PC-9 (cell line): ENCODE measurements at places on chromosomes 13 and 19. TPM values are rescaled to one million over a fixed set of nuclear protein-coding genes. Genes with fewer than 3 reads are reported as not detected.

DNA sequence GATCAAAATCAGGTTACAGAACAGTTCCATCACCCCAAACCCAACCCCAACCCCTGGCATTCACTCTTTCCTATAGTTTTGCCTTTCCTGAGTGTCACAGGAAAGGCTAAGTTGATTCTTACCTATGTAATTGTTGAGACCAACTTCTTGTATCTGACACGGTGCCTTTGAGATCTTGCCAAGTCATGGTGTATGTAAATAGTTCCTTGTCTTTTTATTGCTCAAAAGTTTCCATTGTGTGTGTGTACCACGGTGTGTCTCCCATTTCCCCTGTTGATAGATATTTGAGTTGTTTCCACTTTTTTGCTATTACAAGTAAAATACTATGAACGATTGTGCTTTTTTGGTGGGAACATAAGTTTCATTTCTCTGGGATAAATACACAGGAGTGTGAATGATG lies 3.3 kb upstream of the IGFL2 start:
- no peak for DNase-seq

ANGPTL8 gene
- not detected in 2 replicates for total RNA-seq

DNA sequence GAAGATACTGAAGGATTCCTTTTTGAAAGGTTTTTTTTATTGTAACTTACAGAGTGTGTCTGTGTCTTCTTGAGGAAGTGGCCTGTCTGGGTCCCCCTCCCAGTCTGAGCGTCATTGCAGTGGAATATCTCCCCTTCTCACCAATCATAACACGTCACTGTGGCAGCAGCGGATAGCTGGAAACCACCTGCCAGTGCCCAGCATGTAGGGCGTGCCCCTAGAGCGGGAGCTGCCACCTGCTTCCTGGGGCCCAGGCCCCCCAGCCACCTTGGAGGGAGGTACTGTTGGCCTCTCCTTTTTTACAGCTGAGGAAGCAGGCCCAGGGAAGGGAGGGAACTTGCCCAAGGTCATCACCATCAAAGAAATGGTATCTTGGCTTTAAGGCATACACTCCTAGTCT lies 4.6 kb upstream of the DNM2 start:
- no peak for DNase-seq

LPAR2 gene
- 27.4 and 29.2 TPM in 2 replicates for total RNA-seq

DNA sequence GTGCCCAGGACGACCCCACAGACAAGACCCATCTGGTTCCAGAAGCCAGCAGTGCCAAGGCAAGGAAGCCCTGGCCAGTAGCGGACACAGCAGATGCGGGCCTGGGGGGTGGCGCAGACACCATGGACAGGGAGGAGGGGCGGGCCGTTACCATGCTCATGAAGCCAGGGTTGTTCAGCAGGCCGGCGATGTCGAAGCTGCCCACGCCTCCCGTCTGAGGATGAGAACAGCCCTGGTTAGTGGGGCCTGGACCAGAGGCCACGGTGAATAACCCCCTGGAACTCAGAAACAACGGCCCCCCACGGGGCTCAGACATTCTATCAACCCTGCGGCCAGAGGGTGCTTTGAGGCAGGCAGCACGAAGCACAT lies 21.5 kb upstream of the SLC39A3 start:
- no peak for DNase-seq

SCN1B gene
- 2.4 and 3.0 TPM in 2 replicates for total RNA-seq

DNA sequence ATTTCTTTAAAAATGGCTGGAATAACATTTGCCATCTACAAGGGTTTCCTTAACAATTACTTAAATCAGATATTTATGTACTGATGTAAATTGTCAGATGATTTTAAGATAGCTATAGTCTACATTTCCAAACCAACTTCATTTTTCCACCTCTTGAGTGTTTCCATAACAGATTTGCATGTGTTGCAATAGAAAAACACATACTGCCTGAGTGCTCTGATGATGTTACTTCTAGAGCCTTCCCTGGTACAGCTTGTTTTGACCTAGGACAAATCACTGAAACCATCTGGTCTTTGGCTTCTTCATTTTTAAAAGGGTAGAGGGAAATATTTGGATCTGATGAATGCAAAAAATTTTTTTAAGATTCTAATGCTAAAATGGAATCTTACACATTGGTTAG lies 245.9 kb downstream of the PCDH9 start:
- DNase-seq: no peak

DNA sequence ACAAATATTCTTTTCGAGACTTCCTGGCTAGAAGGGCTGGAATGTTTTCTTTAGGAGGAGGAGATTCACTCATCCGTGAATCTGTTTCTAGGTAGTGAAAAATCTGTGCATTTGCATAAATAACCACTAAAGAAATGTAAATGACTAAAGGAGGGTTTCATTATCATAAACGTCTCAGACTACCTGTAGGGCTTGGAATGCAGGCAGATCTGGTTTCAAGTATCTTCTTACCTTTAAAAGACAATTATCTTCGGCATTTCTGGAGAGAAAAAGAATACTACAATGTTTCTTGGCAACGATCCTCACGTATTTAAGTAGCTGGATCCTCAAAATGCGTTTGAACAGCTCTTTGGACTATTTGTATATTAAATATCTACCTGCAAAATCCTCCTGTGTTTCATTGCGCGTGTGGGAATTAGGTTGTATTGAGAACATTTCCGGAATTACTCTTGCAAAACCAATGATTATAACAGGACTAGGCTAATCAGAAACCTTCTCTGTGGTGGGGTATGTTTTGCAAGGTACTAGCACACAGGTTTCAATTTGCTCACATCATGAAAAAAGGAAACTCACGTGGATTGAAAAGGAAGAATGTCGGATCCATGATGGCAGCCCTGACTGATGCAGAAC lies 291.1 kb upstream of the ARGLU1 start:
- DNase-seq: no peak

CNN1 gene
- 0.44 TPM in 1 of 2 replicates, not detected in the other for total RNA-seq

DNA sequence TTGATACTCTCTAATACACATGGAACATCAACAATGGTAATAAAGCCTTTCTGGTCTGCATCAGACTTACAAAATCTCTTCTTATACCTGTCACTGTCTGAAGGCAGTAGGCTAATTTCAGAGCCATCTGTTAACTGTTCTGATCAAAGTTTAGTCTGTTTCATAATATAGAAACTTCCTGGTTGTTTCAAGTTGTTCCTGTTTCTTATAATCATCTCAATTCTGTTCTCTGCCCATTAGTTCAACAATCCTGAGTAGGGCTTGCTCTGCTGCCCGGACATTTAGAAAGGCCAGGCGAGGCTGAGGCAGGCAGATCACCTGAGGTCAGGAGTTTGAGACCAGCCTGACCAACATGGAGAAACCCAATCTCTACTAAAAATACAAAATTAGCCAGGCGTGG lies 5.4 kb upstream of the ZSCAN5A start:
- no peak for DNase-seq
